Muscle of back (tissue), 13 donors: ENCODE measurements at places on chromosomes 1 and 21.

GRCh38 chr1:21219674-21220073 lies 43.0 kb upstream of the EIF4G3 start:
- DNase-seq, result no peak

GRCh38 chr1:2290171-2290578 lies 62.1 kb downstream of the SKI start:
- DNase-seq, result no peak

- no peak for DNase-seq
These were observed 72.9 kb upstream of the SPAG17 start for GRCh38 chr1:118257946-118258345.

DNA sequence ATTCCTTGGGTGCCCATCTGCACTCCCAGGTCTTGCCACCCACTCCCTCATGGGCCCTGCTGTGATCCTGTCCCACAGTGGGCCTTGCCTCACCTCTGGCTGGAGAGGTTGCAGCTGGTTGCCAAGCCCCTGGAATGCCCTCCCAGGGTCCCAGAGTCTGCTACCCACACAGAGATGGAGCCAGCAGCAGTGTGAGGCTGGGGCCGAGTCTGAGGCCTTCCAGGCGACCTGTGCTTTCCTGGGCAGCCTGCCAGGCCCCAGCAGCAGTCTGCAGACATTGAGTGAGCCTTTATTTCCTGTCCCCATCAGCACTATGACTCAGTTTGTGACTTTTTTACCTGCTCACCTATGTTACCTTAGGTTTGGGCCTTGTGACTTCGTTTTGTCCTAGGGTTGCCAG lies 25.0 kb upstream of the TSPAN2 start:
- no peak for DNase-seq

DNA sequence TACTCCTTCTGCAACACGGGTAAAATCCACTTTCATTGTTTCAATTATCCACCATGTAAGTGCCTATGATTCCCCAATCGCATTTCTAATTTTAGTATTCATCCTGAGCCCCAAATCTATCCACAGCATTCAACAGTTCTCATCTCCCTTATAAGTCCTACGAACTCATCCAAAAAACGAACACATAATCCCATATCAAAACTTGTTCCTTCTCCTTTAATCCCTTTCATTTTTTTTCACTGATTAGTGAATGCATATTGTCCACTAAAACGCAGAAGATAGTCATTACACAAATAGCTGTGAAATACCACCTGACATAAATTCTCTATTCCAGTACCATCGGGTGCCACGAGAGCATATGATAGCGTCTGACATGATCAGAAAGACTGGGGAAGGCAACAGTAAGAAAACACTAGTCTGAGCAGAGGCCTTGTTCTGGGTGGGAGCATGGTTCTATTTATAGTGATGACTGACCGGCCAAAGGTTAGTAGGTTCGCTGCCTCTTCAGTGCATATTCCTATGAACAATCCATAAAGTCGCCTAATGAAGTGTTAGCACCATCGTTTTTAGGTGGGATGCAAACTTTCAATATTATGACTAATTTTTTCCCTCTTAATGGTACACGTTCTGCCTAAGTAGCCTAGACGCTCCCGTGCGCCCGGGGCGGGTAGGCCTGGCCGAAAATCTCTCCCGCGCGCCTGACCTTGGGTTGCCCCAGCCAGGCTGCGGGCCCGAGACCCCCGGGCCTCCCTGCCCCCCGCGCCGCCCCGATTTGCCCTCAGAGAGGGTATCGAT lies 648 bp downstream of the ATP5PF start:
- peak; percentile 29 for DNase-seq

DNA sequence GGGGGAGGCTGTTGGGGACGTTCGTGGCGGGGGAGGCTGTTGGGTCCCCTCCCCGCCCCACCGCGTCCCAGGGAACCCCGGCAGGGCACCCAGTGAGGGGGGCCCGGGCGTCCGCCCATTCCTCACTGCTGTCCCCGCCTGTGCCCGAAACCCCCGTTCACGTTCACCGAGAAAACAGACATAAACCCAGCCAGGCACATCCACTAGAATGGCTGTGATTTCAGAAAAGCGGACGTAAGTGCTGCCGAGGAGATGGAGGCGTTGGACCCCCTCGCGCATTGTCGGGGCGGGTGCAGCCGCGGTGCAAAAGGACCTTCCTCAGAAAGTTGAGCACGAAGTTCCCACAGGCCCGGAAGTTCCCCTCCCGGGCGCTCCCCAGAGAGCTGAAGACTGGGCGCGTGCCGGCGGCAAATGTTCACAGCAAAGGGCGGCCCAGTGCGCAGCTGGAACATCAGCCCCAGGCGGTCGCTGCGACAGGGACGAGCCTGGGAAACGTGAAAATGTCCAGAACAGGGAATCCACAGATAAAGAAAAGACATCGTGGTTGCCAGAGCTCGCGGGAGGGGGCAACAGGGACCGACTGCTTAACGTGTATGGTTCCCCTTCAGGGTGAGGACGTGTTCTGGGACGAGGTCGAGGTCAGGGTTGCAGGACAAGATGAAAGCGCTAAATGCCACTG lies 18.5 kb upstream of the SAMD11 start:
- peak; percentile 79 for DNase-seq

- no peak for DNase-seq
These were observed 14.8 kb downstream of the LHX4 start for GRCh38 chr1:180244840-180245239.

DNA sequence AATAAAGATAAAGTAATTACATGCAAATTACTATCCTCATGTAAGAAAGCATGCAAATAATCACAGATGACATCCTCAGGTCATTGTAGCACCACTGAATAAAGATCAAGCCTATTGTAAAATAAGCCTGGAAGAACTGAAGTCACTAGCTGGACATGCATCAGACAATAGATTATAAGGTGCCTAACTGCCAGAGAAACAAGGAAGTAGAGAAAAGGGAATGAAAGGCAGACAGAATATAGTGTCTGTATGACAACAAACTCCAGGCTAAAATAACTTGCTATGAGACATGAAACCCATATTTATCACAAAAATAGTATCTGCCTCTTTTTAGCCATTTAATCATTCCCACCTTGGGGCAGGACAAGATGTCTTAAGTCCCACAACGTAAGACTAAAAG lies 108.7 kb downstream of the ENAH start:
- no peak for DNase-seq

- no peak for DNase-seq
These were observed 651 bp downstream of the PDE4B start for GRCh38 chr1:65793359-65793732.

- no peak for DNase-seq
These were observed 34.6 kb upstream of the POU2F1 start for GRCh38 chr1:167185974-167186657.

DNA sequence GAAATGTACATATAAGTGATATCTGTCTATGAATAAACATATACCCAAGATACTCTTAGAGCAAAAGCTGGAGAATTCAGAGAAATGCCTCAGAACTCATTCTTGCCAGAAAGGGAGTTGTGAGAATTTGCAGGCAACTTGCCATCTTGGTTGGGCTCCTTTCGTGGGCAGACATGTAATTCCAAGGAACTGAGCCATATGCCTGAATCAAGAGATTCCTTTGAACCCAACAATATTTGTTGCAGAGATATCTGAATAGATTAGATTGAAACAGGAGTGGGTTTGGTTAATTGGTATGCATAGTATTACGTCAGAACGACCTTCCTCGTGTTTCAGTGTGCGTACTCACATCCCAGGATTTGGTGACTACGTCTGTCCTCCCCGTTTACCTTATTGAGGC lies 67.0 kb downstream of the TGFB2 start:
- no peak for DNase-seq

- no peak for DNase-seq
These were observed 4.0 kb downstream of the CLIC4 start for GRCh38 chr1:24749252-24749651.

DNA sequence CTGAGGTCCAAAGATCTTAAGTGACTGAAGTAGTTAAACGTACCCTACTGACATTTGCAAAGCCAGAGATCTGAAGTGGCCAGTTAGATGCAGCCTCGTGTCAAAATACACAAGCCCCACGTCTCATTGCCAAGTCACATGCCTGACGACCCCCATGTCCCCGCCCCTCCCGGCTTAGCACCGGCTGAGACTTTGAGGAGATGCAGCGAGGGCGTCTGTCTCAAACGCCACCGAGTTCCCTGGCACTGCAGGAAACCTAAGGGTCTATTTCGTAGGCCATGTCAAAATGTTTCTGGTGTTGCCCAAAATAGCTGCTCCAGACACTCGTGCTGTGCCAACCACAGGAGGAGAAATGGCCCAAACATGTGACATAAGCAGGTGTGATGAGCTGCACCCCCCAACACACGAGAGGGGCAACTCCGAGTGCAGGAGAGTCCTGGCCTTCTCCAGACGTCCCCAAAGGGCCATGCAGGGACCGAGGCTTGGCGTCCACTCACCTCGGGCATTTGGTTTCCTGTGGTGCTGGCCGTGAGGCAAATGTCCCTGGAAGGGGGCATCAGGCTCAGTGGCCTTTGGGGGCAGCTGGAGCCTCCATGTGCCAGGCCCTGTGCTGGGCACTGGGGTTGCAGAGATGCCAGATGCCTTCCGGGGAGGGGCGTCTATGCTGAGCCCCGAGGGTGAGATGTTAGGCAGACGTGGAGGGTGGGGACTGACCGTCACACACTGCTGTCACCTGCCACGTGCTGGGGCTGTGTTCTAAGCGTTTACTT lies 67.0 kb downstream of the MATN1 start:
- no peak for DNase-seq

DNA sequence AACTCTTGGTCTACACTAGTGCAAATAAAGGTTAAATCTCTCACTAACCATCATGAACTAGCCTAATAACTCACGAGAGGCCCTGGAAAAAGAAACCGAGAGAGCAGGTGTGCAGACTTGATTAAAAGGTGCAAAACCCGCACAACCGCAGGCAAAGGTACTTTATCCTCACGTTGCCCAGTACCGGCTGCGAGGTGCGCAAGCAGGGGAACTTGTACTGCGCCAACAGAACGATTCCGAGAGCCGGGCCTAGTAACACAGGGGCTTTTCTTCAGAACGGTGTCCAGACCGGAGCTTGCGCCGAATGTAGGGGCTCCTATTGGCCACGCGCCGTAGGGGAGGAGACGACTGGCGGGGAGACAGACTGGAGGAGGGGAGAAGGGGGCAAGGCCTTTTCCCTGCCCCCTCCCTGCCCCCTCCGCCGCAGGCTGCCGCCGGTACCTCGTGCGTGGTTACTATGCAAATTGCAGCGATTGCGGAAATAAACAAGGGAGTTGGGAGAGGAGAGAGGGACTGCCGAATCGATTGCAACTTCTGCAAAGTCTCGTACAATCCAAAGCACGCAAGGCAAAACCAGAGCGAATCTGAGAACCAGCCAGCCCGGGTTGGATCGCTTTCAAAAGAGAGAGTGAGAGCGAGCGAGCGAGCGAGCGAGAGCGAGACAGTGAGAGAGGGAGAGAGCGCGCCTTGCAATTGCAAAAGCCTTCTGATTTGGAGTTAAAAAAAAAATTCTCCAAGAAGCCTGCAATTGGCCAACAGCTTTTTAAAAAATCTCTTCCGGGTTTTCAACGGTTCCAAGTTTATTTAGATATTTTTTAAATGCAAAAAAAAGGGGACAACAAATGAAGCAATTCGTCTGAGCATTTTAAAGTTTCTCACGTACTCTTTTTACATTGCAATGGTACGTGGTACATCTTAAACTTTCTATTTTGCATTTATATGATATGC lies 5.4 kb upstream of the NFIA start:
- peak; percentile 88 for DNase-seq

DNA sequence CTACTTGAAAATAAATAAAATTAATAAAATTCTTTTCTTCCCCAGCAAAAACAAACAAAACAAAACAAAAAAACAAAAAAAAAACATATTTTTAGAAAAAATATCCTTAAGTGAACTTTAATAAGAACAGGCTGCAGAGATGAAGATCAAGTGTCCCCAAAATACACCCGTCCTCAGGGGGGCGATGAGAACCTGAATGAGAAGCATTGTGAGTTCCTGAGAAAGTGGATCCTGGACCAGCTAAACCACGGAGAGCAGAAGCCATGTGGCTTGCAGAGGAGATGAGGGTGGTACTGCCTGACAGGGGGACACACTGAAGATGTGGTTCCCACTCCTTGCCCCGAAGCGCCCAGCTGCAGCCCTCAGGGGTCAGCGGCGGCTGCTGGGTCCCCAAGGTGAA lies 89.3 kb downstream of the ITPKB start:
- DNase-seq, result no peak

DNA sequence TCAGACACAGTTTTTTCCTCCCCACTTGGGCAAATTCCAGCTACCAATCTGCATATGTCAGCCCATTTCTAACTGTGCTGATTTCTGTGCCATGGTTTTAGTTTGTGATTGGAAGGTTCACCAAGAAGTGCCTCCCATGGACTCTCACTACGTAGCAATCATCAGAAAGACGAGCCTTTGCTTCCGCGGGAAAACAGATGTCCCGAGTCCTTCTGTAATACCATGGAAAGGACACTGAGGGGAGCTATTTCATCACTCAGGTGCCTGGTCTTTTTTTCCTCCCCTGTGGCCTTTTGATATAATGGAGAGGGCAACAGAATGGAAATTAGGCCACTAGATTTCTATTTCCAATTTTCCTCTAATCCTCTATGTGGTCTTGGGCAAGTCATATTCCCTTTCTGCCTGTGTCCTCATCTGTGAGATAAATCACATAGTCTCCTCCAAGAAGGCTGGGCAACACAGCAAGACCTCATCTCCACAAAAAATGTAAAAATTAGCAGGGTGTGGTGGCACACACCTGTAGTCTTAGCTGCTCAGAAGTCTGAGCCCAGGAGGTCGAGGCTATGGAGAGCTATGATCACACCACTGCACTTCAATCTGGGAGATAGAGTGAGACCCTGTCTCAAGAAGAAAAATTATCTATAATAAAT lies 24.8 kb downstream of the LEMD1 start:
- no peak for DNase-seq

DNA sequence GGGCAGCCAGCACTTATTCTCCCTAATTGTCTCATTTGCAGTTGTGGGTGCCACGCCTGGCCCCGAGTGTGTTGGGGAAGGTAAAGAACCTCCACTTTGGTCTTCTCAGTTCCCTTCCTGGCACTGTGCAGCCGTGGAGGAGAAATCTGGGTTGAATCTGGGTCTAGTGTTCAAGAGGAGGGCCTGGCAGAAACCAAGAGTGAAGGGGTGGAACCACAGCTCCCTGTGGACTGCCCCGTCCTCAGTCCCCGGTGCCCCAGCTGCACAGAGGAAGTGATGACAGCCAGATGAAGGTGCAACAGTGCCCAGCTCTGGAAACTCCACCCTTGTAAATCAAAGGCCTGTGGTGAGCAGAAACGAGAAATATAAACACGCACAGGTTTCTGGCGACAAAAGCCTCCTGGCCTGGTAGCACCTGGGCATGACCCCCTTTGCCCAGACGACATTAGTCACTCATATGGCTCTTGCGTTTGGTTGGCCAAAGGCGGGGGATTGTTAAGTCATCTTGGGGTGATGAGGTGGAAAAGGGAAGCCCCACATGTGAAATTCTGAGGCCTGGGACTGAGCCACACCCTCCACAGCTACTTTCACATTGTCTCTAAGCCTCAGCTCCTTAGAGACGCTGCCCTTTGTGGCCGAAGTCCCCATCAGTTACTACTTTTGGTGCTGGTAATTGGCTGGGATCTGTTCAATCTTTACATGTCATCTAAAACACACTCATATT lies 4.2 kb upstream of the ECE1 start:
- no peak for DNase-seq

- DNase-seq, result no peak
These were observed 91.8 kb downstream of the UCHL5 start for GRCh38 chr1:192967211-192967877.
